ENCODE measurements at places on chromosomes 6 and 20.
A peak's percentile ranks its signal among the peaks of the same experiment; 100 is the strongest.

- no peak for DNase-seq
Measured at GRCh38 chr6:126054258-126054702, 67.9 kb downstream of the TRMT11 start.

DNA sequence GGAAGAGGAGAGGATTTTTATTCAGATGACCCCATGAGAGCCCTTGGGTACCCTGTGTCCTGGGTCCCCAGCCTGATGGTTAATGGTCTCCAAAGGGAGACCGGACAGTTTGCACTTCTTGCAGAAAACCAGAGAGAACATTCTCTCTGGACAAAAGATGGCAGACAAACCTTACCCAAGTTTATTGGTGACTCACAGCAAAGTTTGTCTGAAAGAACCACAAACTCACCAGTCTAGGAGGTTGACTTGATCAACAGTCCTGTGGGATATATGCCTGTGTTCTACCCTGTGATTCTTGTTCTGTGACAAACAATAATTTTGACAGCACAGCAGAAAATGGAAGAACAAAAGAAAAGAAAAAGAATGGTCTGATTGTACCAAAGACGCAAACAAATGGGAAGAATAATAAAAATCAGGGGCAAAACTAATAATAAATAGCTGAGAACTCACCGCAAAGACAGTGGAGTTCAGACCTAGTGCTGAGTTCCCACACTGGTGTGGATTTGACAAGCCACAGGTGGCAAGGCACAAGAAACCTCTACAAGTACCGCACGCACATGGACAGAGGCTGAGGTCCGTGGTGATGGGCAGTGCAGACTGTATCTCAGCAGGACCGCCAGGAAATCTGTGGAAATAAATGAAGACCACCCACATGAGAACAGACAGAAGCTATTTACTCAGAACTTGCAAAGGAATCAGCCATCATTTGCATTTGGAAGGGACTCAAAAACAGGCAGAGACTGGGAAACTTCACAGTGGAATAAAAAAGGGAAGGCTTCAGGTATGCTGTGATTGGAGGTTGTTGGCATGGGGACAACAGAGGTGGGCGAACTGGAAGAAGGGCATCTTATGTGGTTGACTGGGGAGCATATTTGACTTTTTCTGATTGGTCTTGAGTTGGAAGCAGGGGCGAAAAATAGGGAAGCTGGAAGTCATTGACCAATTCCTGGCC is 246.3 kb upstream of the RNF24 start:
- DNase-seq: no peak

DNA sequence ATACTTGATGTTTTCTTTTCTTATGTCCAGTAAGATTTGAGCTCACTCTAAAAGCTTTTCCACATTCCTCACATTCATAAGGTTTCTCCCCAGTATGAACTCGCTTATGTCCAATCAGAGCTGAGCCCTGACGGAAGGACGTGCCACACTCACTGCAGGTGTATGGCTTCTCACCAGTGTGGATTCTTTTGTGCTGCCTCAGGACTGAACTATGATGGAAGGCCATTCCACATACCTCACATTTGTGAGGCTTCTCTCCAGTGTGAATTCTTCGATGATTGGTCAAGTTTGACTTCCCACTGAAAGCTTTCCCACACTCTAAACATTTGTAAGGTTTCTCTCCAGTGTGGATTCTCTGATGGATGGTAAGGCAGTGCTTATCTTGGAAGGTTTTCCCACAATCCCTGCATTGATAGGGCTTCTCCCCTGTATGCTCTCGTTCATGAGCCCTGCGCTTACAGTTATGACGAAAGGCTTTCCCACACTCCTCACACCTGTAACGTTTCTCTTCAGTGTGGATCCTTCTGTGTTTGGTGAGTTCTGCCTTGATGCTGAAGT is 9.9 kb downstream of the ZNF311 start:
- no peak for DNase-seq

DNA sequence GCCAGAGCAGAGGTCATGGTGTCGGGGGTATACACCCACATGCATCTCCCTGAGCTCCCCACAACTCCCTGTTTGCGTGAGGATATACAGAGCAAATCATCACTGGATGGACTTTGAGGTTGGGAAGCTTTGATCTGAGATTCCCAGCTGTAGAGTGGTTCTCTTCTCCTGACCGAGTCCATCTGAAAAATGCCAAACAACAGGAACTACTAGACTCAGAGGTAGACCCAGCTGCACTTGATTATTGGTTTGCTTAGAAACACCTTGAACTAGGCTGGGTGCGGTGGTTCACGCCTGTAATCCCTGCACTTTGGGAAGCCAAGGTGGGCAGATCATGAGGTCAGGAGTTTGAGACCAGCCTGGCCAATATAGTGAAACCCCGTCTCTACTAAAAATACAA is 125.0 kb downstream of the UNC5CL start:
- no peak for DNase-seq

DNA sequence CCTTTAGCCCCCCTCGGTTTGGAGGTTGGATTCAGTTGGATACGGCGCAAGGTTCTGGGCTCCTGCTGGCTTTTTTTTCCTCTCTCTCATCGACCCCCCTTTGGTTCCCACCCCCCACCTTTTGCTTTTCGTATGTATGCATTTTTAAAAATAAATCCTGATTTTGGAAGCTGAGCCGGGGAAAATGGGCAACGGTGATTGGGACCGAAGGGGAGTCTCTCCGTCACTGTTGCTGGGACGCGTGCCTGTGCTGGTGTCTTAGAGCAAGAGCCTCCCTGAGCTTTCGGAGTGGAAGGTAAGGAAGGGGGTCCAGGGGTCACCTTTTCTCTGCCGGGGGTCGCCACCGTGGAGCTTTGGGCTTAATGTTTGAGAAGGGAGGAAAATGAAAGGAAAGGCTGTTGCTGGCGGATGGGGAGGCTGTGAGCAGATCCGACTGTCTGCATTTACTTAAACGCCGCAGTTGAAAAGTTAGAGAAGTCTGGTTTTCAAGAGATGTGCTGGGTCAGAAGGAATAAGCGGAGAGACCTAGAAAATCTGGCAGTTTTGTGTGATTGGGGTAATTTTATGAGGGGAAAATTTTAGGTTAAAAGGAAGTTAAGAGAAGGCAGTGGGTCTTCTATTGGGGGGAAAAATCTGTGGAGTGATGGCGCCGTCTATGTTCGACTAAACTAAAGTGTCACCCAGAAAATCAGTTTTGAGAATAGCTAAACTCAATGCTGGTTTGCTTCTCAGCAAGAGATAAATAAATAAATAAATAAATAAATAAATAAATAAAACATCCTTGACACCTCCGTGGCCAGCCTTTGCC is 828 bp downstream of the ADGRB3 start:
- DNase-seq: peak; percentile 60

DNA sequence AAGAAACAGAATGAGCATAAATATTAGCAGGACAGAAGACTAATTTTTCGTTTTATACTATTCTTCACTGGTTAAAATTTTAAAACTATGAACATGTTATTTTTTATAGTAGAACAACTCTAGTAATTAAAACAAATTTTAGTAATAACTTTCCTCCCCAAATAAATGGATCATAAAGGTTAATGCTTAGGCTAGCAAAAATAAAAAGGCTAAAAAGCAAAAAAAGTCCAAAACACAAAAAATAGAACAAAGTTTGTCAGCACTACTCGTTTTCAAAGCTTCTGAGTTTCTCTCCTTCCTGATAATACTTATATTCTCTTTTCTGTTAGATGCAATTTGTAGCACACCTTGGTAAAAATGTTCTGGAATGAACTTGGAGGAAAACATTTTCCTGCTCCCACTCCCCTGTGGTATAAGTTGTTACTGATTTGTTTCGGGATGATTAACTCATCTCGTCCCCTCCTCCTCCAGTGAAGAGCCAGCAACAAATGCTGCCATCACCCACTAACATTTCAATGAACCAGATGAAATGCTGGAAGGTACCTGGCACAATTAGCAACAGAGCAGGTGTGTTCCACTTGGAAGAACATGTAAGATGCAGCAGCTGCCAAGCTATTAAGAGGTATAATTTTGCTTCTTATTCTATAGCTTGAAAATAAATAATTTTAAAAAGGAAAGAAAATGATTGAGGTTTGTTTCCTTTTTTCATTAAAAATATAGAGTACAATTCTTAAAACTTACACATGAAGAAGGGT is 130.5 kb downstream of the MYB start:
- DNase-seq: no peak

GRCh38 chr6:6610031-6610591 is 21.6 kb downstream of the LY86 start:
- no peak for DNase-seq

DNA sequence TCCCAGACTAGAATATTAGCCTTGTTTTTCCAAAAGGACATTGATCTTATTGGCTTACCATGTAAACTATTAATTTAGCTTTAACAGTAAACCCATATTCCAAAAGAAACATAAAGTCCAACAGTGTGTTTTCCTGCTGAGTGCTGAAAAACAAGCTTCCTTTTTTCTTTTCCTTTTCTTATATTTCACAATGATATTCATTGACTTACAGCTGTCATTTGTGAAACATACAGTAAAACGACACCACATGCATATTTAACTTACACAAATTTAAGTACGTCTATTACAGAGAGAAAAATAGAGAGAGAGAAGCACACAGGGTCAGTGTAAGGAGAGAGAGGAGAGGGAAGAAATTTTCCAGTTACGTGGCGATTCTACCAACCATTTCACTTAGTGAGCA is 543.9 kb upstream of the JARID2 start:
- DNase-seq: no peak
